Activated T-cell treated with anti-CD3 and anti-CD28 coated beads, Interleukin-2, amount 50 U/mL, for 48 hours (primary cell): ENCODE measurements at places on chromosomes 13 and 19.
A peak's percentile ranks its signal among the peaks of the same experiment; 100 is the strongest.

- no peak for DNase-seq
Measured at GRCh38 chr13:50760751-50761150, 82.7 kb downstream of the DLEU7 start.

DNA sequence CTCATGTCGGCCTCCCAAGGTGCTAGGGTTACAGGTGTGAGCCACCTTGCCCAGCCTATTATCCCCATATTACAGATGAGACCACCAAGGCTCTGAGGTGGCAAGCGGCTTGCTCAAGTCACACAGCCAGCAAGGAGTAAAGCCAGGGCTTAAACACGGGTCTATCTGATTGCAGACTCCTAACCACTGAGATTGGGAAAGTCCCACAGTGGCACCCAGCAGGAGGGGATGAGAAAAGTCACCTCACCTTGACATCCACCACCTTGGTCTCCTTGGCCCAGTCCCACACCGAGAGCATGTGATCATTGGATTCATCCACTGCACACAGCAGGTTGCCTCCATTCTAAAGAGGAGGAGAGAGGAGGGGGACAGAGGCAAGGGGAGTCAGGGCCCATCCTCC is 9.5 kb downstream of the EML2 start:
- no peak for DNase-seq

- no peak for DNase-seq
Measured at GRCh38 chr13:50291611-50292010, 276.4 kb downstream of the KCNRG start.

DNA sequence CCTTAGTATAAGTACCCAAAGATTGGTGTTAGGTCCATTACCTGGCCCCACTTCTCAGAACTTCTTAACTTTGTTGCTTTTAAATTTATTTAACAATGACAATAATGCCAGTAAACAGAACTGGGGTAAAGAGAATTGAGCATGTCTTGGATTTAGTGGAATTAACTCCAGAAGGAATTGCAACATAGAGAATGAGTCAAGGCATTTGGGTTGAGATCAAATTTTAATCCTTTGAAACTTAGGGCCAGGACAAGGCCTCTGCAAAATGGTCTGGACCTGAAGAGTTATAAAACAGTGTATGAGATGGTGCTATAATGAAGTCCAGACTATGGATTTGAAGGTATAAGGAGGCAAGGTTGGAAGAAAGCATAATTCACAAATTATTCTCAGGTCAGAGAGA is 1030.4 kb downstream of the SLITRK5 start:
- DNase-seq: no peak

- DNase-seq: no peak
Measured at GRCh38 chr19:45529420-45529785, 22.1 kb downstream of the VASP start.

DNA sequence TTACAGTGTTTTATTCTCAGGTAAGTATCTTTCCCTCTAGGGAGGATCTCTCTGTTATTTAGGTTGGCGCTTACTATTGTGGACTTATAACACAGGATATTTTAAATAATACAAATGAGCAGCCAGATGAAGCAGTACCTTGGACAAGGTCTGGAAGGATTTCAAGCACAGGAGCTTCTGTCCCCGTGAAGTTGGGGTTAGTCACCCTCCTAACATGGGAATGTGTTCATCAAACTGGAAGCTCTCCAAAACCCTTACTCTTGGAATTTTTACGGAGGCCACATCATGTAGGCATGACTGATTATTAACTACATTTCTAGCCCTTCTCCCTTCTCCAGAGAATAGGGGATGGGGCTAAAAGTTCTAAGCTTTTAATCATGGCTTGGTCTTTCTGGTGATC is 38.3 kb upstream of the SPRY2 start:
- DNase-seq: no peak

GRCh38 chr13:97234236-97234635 is 12.1 kb downstream of the MBNL2 start:
- no peak for DNase-seq

DNA sequence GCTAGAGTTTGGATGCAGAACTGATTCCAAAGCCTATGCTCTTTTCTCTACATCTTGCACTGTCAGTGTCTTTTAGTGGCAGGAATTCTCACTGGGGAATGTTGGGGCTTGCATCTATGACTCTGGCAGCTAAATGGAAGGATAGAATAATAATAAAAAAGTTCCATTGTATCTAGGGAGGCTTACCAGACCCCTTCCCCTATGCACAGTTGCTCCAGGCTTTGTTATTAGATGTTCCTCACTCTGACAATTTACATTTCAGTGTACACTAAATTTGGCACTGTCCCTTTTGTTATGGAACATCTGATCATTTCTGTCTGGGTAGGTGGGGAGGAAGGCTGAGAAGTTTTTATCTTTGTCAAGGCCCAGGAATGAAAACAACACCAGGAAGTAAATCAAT is 3.7 kb upstream of the TRIM13 start:
- DNase-seq: no peak

GRCh38 chr13:29513981-29514719 is 81.3 kb downstream of the SLC7A1 start:
- DNase-seq: no peak

DNA sequence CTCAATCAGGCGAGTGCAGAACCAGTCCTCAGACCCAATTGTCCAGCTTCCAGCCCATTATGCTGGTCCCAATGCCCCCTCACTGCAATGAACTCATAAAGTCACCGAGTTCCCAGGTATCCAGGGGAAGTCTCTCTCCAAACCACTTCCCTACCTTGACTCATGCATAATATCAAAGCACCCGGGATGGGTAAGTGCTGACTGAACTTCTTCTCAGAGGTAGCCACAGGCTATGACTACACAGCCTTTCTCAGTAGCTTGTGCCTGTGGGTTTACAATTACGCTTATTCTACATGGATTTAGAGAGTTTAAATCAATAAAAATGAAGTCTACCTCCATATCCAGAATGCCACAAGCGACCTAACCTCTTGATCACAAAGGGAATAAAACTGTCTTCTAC is 1.7 kb upstream of the C13orf42 start:
- no peak for DNase-seq

- no peak for DNase-seq
Measured at GRCh38 chr13:48542581-48543341, 9.9 kb upstream of the RCBTB2 start.

GRCh38 chr13:45269204-45269603 is 68.4 kb upstream of the KCTD4 start:
- no peak for DNase-seq

- no peak for DNase-seq
Measured at GRCh38 chr19:37303591-37304171, 67.2 kb upstream of the ZNF527 start.

DNA sequence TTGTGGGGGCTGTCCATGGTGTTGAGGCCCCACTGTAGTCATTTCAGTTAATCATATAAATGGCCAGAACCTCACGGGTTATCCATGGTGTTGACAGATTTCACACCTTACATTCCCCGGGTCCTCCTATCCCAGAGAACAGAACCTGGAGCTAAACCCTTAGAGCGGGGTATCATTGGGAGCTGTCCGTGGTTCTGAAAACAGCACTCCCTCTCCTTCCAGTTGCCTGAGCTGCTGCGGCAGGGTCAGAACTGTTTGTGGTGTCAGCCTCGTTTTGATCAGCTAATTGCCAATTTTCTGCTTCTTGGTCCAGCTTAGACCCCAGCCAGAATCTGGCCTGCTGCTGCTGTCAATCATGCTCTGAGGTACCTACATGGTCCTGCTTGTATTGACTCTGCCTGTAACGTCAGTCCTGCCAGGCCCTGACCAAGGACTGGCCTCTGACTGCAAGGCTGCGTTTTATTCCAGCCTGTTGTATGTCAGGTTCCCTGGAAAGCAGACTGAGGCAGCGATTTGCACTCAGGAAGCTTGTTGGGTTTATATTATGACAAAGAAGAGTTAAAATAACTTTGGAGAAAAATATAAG is 55.8 kb upstream of the KCTD15 start:
- DNase-seq: peak; percentile 20

- DNase-seq: peak; percentile 55
Measured at GRCh38 chr13:20411638-20412342, 113.9 kb downstream of the CRYL1 start.

DNA sequence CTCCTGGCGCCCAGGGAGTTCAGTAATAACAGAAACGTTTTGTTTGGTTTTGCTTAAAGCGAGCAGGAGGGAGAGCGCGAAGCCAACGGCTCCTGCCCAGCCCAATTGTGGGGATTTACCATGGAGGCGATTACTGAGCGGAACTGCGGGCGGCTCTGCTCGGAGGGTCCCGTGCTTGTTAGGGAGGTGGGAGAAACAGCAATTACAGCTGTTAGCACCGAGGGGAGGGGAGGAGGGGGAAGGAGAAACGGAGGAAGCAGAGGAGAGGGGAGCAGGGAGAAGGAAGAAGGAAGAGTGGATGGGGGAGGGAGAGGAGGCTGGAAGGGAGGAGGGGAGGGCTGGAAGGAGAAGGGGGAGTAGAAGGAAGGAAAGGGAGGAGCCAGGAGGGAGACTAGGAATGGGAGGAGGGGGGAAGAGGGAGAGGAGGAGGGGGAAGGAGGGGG is 7.7 kb upstream of the ONECUT3 start:
- DNase-seq: no peak

GRCh38 chr13:56201834-56202233 is 938.9 kb upstream of the PRR20A start:
- DNase-seq: no peak

DNA sequence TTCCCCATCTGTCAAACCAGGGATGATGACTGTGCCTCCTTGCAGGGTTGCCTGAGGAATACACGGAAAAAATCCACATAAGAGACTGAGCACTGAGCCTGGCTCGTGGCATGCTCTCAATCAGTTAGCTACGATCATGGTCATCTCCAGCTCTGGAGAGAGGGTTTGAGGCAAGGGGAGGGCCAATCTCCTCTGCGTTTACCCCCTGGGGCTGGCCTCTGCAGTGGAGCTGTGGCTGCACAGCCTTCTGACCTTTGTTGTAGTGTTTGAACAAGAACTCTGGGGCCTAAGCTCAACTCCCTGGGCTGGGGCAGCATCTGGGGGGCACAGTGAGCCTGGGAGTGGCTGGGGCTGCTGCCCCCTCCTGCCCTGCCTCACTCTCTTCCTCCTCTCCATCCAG is 5.9 kb downstream of the LRRC4B start:
- DNase-seq: no peak

- no peak for DNase-seq
Measured at GRCh38 chr13:97325738-97326137, 103.6 kb downstream of the MBNL2 start.
